Renal cortex interstitium (tissue), 15 donors: ENCODE measurements at places on chromosomes 13 and 19. TPM values are rescaled to one million over a fixed set of nuclear protein-coding genes. Genes with fewer than 3 reads are reported as not detected.

The CD79A gene
- 0.53 TPM for polyA plus RNA-seq

The PPM1N gene
- polyA plus RNA-seq = 0.21 TPM

The SLC5A5 gene
- 0.05 TPM for polyA plus RNA-seq

DNA sequence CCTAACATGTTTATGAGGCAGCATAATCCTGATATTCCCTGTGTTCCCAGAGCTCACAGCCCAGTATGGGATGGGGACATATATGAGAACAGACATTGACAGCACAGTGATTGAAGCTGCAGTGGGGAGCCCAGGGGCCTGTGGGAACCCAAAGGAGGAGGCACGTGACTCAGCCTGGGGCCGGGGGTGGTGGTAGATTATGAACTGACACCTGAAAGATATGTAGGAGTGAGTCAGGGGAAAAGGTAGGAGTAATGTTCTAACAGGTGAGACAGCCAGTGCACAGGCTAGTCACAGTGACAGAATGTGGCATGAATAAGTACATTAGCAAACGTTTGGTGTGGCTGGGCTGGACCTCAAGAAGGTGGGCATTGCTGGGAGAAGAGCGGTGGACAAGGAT lies 29.0 kb downstream of the CKM start:
- DNase-seq = no peak

DNA sequence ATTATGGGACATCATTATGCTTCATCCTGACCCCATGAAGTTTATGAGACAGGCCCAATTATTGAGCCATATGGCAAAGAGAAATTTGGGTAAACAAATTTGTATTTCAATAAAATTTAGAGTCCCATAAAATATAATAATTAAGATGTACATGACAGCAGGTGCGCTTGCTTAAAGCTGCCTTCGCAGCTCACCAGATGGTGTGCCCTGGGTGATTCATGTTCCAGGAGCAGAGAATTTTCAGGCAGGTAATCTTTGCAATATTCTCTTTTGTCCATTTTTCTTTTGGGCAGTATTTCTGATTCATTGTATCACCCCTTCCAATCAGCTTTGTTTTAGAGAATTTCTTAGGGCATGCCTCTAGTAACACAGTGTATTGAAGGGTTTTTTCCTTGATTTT lies 39.5 kb upstream of the WASF3 start:
- no peak for DNase-seq

DNA sequence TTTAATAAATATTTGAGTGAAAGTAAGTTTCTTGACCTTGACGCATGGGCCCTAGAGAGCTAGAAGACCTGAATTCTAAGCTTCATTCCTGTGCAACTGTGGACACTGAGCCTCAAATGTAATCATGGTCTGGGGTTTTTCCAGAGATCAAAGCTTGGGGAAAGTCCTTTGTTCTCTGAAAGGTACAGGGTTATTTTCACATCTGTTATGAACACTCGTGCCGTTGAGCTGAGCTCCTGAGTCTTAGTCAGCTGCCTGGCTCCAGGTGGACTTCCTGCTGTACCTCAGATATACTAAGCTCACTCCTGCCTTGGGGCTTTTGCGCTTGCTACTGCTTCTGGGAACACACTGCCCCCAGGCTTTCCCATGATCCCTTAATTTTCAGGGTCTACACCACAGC lies 7.5 kb upstream of the ZBTB32 start:
- no peak for DNase-seq

DNA sequence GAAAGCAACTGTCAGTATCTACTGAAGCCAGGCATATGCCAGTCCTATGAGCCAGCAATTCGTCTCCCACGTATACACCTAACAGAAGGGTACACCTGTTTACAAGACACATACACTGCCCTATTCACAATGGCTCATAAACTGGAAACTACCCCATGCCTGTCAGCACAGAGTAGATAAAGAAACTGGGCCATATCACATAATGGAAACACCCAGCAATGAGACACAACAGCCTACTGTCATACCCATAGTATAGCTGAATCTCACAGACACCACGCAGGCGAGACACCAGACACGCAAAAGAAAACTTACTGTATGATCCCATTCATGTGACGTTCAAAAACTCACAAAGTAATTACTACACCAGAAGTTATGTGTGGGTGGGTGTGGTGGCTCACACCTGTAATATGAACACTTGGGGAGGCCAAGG lies 15.7 kb downstream of the NOSIP start:
- DNase-seq = no peak

GRCh38 chr13:97974773-97975172 lies 21.3 kb downstream of the IPO5 start:
- no peak for DNase-seq

GRCh38 chr13:42607546-42607945 lies 33.6 kb downstream of the TNFSF11 start:
- no peak for DNase-seq

GRCh38 chr13:73954808-73955207 lies 179.4 kb downstream of the KLF12 start:
- DNase-seq = no peak

- no peak for DNase-seq
These were observed 423.8 kb downstream of the IRS2 start for GRCh38 chr13:109362616-109363015.

GRCh38 chr13:45751885-45752284 lies 49.8 kb downstream of the CBY2 start:
- DNase-seq = no peak
